DMS153 (cell line): ENCODE measurements at places on chromosomes 4 and X.

GRCh38 chrX:12526306-12526705 lies 264.9 kb upstream of the PRPS2 start:
- no peak for DNase-seq

- no peak for DNase-seq
Measured at GRCh38 chrX:129932821-129933321, 26.9 kb downstream of the UTP14A start.

DNA sequence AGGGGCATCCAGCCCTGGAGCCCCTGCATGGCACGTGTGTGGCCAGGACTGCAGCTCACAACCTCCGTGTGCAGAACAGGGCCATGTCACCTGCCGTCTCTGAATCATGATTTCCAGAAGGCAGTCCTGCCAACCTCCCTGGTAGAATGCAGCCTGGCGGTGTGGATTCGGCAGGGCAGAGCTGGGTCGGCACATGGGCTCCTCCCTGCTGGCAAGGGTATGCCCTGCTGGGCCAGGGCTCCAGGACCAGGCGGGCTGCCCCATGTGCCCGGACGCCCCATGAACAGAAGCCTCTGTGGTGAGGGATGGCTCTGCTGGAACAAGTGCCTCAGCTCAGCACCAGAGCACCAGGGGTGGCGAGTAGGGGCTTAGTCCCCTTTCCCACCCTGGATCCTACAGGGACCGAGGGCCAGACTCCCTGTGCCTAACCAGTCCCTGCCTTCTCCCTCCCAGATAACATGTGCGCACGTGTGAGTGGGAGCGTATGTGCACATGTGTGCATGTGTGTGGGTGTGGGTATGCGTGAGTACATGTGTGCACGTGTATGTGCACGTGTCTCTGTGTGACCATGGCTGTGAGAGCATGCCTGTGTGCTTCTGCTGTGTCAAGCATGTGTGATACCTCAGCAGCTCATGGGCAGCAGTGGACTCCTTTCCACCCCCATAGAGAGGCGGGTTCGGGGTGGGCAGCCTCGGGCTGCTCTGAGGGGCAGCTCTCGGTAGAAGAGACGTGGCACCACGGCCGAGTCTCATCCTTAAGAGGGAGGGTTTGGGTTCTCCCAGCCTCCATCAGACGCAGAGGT lies 10.3 kb upstream of the MXD4 start:
- DNase-seq: no peak

DNA sequence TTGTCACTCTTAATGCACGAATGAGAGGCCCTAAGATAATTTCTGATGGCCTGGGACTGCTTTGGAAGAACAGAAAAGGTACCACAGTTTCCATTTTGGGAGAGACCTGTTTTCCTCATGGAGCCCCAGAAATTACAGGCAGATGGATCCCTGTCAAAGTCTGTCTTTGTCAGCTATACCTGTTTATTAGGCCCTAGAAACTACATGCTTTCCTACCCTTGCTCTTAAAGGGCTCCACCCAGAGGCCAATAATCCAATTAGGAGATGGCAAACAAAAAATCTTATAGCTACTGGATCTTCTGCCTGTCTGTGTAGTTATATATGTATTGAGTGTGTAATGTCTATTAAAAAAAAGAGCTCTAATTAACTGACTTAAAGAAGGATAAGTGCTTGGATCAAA lies 141.3 kb downstream of the NR3C2 start:
- DNase-seq: no peak

GRCh38 chr4:139764686-139765310 lies 99.2 kb downstream of the MGST2 start:
- no peak for DNase-seq

- DNase-seq: no peak
Measured at GRCh38 chr4:3246458-3247398, 2.2 kb upstream of the MSANTD1 start.

DNA sequence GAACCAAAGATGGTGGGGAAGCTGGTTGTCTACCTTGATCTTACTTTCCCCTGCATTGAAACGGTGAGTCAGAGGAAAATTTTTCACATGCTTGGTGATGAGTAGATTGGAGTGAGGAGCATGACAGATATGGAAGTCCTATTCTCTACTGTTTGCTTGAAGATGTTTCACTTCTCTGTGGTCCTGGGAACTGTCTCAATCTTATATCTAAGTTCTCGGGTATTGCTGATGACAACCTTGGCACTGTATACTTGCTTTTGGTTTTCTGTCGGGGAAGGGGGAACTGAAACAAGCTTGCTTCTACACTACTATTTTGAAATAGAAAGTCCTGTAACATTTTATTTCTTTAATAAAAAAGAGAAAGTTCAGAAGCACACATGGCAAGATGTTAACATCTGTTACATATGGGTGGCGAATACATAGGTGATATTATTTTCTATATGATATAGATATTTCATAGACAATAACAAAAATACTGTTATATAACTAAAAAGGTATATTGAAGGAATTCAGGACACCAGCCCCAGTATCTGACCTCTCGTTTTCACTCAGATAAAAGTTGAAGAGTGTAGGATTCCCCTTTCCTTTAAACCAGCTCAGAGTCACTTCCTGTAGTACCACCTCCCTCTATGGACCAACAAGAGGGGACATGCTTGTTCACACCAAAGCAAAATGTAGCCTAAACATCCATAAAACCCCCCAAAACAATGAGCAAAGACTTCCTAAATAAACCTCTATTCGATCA lies 88.8 kb downstream of the FMR1NB start:
- no peak for DNase-seq

- DNase-seq: no peak
Measured at GRCh38 chr4:185755451-185755850, 56.5 kb downstream of the SORBS2 start.

DNA sequence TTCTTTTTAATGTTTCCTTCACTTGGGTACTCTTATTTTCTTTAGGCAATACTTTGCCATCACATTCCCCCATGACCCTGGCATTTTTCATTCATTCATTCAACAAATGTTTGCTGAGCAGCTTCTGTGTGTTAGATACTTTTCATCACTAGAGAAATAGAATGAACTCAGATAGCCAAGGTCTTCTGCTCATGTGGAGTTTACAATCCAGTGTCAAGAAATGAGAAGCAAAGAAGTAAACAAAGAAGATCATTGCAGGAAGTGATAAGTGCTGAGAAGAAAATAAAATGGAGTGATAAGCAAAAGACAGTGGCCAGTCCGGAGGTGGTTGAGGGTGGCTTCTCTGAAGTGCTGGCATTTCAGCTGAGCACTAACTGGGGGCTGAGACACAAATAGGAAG lies 63.1 kb downstream of the LIMCH1 start:
- no peak for DNase-seq

GRCh38 chrX:108309144-108309543 lies 129.1 kb downstream of the COL4A6 start:
- no peak for DNase-seq

DNA sequence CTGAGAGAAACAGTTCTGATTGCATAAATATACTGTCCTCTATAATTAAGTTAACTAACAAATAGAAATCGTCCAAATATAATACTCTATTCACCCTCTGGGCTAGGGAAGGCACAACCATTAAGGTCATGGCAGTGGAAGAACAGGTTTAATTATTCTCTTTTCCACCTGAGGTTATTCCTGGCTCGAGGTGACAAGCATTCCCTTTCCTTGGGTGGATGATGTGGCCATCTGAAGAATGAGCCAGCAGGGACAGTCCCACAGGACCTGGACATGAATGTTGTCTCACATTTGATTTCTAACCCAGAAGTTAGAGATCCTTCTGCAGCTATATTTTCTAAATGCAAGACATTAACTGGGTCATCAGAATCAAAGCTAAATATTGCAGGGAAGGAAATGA lies 5.5 kb downstream of the IBSP start:
- no peak for DNase-seq

DNA sequence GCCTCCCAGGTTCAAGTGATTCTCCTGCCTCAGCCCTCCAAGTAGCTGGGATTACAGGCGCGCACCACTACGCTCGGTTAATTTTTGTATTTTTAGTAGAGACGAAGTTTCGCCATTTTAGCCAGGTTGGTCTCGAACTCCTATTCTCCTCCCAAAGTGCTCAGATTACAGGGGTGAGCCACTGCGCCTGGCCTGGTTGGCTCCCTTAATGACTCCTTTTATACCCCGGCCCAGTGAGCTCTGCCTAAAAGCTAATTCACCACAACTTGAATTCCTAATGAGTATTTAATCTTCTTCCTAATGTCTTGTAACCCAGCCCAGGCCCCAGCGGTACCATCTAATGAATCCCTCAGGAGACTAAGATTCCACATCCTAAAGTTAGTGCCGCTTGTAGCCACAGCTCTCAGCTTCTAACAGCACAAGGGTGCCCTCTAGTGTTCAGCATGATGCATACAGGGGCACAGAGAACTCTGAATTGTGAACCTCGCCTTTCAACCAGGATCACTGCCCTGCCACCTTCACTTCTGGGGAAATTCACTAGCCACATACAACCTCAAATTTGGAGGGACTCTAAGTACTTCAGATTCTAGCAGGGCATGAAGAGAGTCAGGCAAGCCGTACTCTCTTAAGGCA lies 89.5 kb downstream of the OR13H1 start:
- peak; percentile 36 for DNase-seq

GRCh38 chrX:52424656-52425055 lies 55.8 kb downstream of the XAGE2 start:
- no peak for DNase-seq

- no peak for DNase-seq
Measured at GRCh38 chr4:114860786-114861185, 252.6 kb downstream of the NDST4 start.

DNA sequence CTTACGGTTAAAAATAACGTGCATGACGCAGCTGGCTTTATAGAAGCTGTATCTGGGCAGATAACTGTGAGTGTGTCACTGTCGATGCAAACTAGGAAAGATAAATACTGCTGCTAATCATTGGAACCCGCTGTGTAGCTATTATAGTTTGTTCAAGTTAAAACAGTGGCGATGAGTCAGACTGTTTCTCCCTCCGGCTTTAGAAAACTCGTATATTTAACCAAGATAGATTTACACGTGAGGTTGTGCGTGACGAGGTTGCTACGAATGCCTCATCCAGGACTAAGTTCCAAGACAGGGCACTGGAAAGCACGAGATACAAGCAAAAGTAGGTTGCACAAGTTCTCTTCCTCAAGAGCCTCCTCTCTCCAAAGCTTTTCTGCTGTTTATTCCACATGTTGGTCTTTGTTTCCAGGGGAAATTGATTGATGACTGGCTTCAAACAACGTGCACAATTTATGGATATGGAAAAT lies 270.7 kb downstream of the FBXW7 start:
- DNase-seq: peak; percentile 81

DNA sequence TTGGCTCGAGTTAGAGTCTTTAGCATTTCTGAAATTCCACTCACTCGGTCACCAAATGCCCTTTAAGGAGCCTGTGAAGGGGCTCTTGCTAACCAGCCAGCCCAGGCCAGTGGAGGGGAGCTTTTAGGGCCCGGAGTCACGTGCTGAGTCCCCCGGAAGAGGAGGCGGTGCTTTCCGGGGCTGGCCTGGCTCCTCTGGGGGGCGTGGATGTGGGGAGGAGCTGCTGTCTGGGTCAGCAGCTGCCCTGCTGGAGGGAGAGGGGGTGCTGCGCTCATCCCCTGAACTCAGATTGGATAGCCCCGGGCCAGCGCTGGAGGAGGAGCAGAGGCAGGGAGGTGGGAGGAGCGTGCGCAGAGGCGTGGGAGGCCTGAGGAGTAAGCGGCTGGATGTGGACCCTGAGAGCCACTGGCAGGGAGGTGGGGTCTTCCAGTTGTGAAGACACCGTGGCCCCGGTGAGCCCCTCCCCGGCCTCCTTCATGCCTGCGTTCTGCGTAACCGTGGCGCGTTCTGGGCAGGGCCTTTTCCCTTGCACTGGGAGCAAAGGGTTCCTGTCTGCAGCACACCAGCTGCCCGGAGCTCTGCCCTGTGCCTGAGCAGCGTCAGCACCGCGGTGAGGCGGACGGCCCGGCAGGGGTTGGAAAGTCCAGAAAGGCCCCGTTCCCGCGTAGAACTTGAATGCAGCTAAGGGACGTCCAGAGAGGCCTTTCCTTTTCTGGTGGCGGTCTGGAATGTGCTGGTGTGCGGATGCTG lies 19.7 kb downstream of the MAEA start:
- no peak for DNase-seq

DNA sequence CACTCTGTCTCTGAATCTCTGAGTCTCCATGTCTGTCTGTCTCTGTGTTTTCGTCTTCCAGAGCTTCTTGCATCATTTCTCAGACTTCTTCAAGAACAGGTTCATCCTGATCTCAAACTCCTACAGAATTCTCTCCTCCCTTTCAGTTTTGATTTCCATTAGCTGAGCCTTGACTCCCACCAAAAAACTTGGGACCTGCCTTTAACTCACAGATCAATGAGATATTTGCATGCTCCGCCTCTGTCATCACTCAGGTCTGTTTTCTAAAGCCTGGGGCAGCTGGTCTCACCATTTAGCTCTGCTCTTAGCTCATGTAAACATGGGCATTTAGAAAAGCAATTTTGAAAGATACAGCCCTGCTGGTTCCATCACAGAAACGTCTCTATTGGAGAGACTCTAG lies 8.6 kb downstream of the DAPP1 start:
- DNase-seq: no peak

GRCh38 chr4:56686537-56687231 lies 5.6 kb upstream of the HOPX start:
- no peak for DNase-seq

DNA sequence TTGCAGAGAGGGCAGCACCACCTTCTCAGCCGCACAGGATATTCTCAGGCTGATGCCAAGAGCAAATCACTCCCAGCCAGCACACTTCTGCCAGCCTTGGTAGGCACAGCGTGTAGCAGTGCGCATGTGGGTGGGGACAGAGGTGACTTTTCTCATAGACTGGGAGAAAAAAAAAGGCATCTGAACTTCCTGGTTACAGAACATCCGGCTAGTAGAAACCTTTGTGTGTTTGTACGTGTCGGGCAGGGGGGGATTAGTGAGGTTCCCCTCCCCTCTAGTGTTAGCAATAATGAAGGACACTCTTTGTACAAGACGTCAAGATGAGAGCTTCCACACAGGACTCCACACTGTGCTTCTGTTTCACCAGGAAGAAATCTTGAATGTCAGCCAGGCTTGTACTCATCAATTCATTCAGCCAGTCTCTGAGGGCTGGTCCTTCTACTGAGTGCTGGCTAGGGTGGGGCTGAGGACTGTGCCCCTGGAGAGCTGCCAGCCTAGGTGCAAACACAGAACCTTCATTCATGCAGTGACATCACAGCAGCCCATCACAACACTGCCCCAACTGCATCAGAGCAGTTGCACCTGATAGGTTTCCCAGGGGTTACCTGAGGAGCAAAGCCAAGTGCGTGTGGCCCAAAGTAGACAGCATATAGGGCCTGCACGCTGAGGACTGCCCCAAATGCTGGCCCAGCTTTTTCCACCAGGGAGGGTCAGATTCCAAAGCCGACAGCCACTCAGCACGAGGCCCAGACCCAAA lies 34.7 kb downstream of the SLC25A5 start:
- peak; percentile 82 for DNase-seq

GRCh38 chrX:45803383-45803921 lies 602.8 kb upstream of the DIPK2B start:
- no peak for DNase-seq

- no peak for DNase-seq
Measured at GRCh38 chr4:147848634-147849033, 116.7 kb downstream of the ARHGAP10 start.

- no peak for DNase-seq
Measured at GRCh38 chr4:119206178-119206577, 6.3 kb upstream of the USP53 start.

GRCh38 chr4:87232216-87232615 lies 11.8 kb upstream of the KLHL8 start:
- no peak for DNase-seq
